SJCRH30 (cell line): ENCODE measurements at places on chromosomes 11 and 22.

- no peak for DNase-seq
Observed at GRCh38 chr11:99419991-99420390, 399.2 kb downstream of the CNTN5 start.

GRCh38 chr11:1281326-1281973, 28.0 kb downstream of the TOLLIP start:
- DNase-seq = no peak

GRCh38 chr11:58629857-58630256, 7.4 kb downstream of the CNTF start:
- DNase-seq = peak; percentile 35

- no peak for DNase-seq
Observed at GRCh38 chr11:69922596-69923111, 103.4 kb upstream of the FGF3 start.

GRCh38 chr11:96090711-96091110, 166.8 kb upstream of the MTMR2 start:
- DNase-seq = peak; percentile 9

DNA sequence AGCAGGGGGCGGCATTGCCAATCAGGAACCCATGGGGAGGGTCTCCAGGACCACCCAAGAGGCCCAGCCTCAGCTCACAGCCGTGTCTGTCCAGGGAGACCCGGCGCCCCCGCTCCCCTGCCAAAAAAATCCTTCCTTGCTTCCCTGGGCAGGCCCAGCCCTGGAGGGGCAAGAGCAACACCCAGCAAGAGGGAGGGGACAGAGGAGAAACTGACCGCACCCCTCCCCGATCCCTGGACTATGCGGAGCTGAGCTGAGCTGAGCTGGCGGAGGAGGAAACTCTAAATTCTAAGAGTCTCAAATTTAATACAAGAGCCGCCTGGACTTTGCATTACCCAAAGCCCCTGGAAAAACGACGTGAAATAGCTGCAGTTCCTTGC, 52.0 kb upstream of the SHISAL1 start:
- DNase-seq = no peak
